ENCODE measurements at places on chromosomes 3 and 15. TPM values are rescaled to one million over a fixed set of nuclear protein-coding genes. Genes with fewer than 3 reads are reported as not detected.

- no peaks in the 10 kb centered on the region for H3K36me3 ChIP-seq
- peaks cover under 1% of the 10 kb centered on the region for H3K27me3 ChIP-seq
- no peak for DNase-seq
- no peak overlapping the region for H3K4me3 ChIP-seq
- no peaks in the 10 kb centered on the region for H3K4me1 ChIP-seq
- no peak overlapping the region for H3K27ac ChIP-seq
These were observed 193.9 kb downstream of the NLGN1 start for GRCh38 chr3:173591401-173591800.

DNA sequence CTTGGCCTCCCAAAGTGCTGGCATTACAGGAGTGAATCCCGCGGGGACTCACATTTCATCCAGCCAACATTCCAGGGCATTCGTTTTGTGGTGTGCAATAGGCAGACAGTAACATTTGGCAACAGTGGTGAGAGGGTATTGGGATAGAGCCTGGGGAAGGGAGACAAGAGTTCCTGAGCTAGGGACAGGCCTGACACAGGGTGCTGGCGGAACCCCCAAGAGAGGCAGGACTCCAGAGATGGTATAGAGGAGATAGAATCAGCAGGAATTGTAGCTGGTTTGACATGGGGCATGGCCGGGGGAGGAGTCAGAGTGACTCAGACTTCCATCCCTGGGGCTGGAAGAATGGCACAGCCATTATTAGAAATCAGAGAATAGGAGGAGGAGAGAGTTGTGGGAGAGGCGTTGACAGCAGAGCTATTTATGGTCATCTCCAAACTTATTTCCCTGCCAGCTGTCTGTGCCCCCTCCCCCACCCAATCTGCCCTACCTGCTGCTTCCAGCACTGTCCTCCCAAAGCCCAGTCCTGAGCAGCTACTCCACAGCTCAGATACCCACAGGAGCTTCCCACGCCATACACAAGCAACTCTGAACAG, 4.4 kb upstream of the IDH2 start:
- H3K4me3 ChIP-seq: no peak overlapping the region
- H3K27ac ChIP-seq: no peak overlapping the region
- H3K4me1 ChIP-seq: peaks cover 5% of the 10 kb centered on the region
- H3K27me3 ChIP-seq: no peaks in the 10 kb centered on the region
- DNase-seq: no peak

GRCh38 chr3:98962189-98962930, 60.9 kb upstream of the DCBLD2 start:
- DNase-seq: no peak
- H3K36me3 ChIP-seq: no peaks in the 10 kb centered on the region
- no peak overlapping the region for H3K27ac ChIP-seq

DNA sequence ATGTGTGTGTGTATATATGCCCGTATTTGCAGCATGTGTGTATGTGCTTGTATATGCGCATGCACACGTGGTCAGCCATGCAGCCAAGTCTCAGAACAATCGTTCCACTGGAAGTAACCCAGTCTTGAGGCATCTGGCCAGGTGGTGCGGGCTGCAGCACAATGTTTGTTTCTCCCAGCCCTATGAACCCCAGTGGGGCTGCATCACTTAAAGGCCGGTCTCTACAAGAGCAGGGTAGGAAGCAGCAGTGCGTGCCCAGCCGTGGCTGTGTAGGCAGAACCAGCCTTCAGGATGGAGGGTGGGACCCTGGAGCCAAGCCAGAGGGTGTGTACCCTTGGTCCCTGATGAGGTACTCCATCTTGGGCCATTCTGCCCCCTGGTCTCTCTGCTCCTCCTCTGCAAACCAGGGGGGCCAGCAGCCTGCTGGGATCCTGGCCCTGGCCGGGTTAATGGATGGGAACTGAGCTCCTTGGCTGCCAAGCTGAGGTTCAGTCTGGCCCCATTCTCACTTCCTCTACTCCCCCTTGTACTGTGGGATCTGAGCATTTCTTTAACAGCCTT, 11.8 kb downstream of the KLF13 start:
- no peaks in the 10 kb centered on the region for H3K27me3 ChIP-seq
- peaks cover 99% of the 10 kb centered on the region for H3K4me1 ChIP-seq
- H3K36me3 ChIP-seq: peaks cover 13% of the 10 kb centered on the region
- peak overlapping the region; percentile 71 for H3K27ac ChIP-seq

SERINC4 gene
- 0.42 TPM for total RNA-seq

DNA sequence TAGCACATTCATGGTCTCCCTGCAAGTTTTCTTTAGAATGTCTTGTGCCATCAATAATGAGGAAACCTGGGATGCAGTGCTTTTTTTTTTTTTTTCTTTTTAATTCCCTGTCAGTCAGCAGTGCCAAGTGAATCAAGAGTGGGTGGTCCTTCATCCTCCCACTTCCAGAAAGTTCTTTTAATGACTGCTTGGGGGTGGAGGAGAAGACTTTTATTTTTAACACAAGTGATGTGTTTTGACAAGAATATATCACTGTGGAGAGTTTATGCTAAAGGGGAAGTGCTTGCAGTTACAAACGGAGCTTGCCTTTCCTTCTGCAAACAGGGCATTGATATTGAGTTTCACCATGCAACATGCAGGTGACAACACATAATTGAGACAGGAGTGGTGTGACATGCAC, 69.7 kb downstream of the CACNA2D3 start:
- H3K27me3 ChIP-seq: no peaks in the 10 kb centered on the region
- no peaks in the 10 kb centered on the region for H3K36me3 ChIP-seq
- H3K27ac ChIP-seq: no peak overlapping the region
- no peak for DNase-seq

GRCh38 chr15:87767516-87767915, 489.0 kb downstream of the NTRK3 start:
- H3K4me3 ChIP-seq: no peak overlapping the region
- DNase-seq: no peak
- no peaks in the 10 kb centered on the region for H3K36me3 ChIP-seq

PAK6 gene
- total RNA-seq: 0.53 TPM

- no peaks in the 10 kb centered on the region for H3K36me3 ChIP-seq
- H3K4me3 ChIP-seq: no peak overlapping the region
- peaks cover 4% of the 10 kb centered on the region for H3K4me1 ChIP-seq
- H3K27ac ChIP-seq: no peak overlapping the region
- peaks cover 3% of the 10 kb centered on the region for H3K27me3 ChIP-seq
These were observed 320.9 kb upstream of the RASGRP1 start for GRCh38 chr15:38885471-38885952.

WDR72 gene
- not detected for total RNA-seq

DNA sequence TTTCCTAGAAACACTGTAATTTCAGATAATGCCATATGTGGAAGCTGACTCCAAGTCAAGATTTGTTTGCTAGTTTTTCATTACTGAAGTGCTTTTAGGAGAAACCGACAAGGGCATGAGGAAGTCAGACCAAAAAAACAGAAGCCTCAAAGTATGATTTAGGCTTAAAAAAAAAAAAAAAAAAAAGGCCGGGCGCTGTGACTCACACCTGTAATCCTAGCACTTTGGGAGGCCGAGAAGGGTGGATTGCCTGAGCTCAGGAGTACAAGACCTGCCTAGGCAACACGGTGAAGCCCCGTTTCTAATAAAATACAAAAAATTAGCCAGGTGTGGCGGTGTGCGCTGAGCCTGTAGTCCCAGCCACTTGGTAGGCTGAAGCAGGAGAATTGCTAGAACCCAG, 11.6 kb downstream of the RPL15 start:
- H3K27ac ChIP-seq: no peak overlapping the region
- no peak overlapping the region for H3K4me3 ChIP-seq
- no peak for DNase-seq
- H3K4me1 ChIP-seq: peaks cover 2% of the 10 kb centered on the region
- no peaks in the 10 kb centered on the region for H3K27me3 ChIP-seq

- no peaks in the 10 kb centered on the region for H3K36me3 ChIP-seq
- no peaks in the 10 kb centered on the region for H3K27me3 ChIP-seq
- no peak for DNase-seq
- H3K27ac ChIP-seq: no peak overlapping the region
- H3K4me1 ChIP-seq: no peaks in the 10 kb centered on the region
- H3K4me3 ChIP-seq: no peak overlapping the region
These were observed 96.9 kb upstream of the TBL1XR1 start for GRCh38 chr3:177294221-177294620.

GRCh38 chr3:57983734-57984518, 24.3 kb upstream of the FLNB start:
- H3K36me3 ChIP-seq: peaks cover 1% of the 10 kb centered on the region
- DNase-seq: peak; percentile 79
- H3K4me1 ChIP-seq: peaks cover 23% of the 10 kb centered on the region
- H3K27me3 ChIP-seq: no peaks in the 10 kb centered on the region

GOLGA8G gene
- total RNA-seq: not detected

- peaks cover 24% of the 10 kb centered on the region for H3K27me3 ChIP-seq
- no peaks in the 10 kb centered on the region for H3K4me1 ChIP-seq
- H3K27ac ChIP-seq: no peak overlapping the region
- no peaks in the 10 kb centered on the region for H3K36me3 ChIP-seq
These were observed 19.1 kb upstream of the FSTL1 start for GRCh38 chr3:120469882-120470301.

DNA sequence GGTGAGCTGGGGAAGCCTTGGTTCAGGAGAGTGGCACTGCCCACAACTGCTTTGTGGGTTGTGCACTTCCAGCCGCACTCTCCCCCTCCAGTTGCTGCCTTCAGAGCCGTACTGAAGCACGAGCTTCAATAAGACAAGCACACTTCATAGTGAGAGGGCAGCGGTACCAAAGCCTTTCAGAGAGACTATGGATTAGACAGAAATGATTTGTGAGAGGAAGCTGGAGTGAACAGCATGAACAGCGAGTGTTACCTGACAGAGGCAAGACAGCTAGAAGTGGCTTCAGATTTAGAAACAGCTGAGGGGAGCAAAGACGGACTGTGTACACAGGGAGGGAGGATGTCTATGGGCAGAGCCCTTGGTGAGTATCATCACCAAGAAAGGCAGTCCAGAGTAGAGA, 31.1 kb downstream of the HCLS1 start:
- no peak overlapping the region for H3K4me3 ChIP-seq
- H3K36me3 ChIP-seq: peaks cover 37% of the 10 kb centered on the region
- no peaks in the 10 kb centered on the region for H3K4me1 ChIP-seq
- H3K27ac ChIP-seq: peak overlapping the region; percentile 30
- no peak for DNase-seq
- H3K27me3 ChIP-seq: no peaks in the 10 kb centered on the region

PSMD6 gene
- 109 TPM for total RNA-seq

GRCh38 chr15:68888419-68888818, 41.9 kb upstream of the SPESP1 start:
- H3K27ac ChIP-seq: no peak overlapping the region
- peak overlapping the region; percentile 66 for H3K4me3 ChIP-seq
- H3K36me3 ChIP-seq: no peaks in the 10 kb centered on the region
- DNase-seq: peak; percentile 56
- H3K4me1 ChIP-seq: peaks cover 2% of the 10 kb centered on the region

GRCh38 chr3:23479026-23479425, 275.9 kb downstream of the UBE2E2 start:
- no peak for DNase-seq
- no peak overlapping the region for H3K4me3 ChIP-seq
- H3K27ac ChIP-seq: no peak overlapping the region
- H3K27me3 ChIP-seq: no peaks in the 10 kb centered on the region

- peaks cover 33% of the 10 kb centered on the region for H3K4me1 ChIP-seq
- H3K4me3 ChIP-seq: peak overlapping the region; percentile 72
- no peaks in the 10 kb centered on the region for H3K27me3 ChIP-seq
- peaks cover 2% of the 10 kb centered on the region for H3K36me3 ChIP-seq
- DNase-seq: peak; percentile 58
These were observed 35.4 kb downstream of the PXYLP1 start for GRCh38 chr3:141266797-141267555.

DNAJB8 gene
- total RNA-seq: not detected

BRPF1 gene
- 23.3 TPM for total RNA-seq

- H3K4me1 ChIP-seq: peaks cover 55% of the 10 kb centered on the region
- no peak for DNase-seq
- no peaks in the 10 kb centered on the region for H3K27me3 ChIP-seq
- peak overlapping the region; percentile 98 for H3K4me3 ChIP-seq
- H3K36me3 ChIP-seq: peaks cover 33% of the 10 kb centered on the region
These were observed 1.3 kb downstream of the FXR1 start for GRCh38 chr3:180913581-180914404.

DNA sequence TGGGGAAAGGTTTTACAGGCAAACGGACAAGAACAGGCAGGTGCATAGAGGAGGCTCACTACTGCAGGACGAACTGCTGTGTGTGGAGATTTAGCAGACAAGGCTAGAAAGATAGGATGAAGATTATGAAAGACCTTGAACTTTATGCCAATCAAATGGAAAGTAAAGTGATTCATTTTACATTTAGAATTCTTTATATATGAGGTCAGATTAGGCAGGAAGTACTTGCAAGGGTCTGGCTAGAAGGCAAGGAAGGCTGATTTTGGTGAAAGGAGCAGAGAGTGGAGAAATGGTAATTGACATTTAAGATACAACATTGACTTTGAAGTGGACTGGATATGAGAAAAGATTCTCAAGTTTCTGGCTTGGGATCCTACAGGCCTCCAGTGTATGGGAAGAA, 33.6 kb downstream of the PLSCR4 start:
- no peak for DNase-seq
- H3K36me3 ChIP-seq: no peaks in the 10 kb centered on the region
- H3K27me3 ChIP-seq: peaks cover 8% of the 10 kb centered on the region
- no peak overlapping the region for H3K4me3 ChIP-seq
- H3K4me1 ChIP-seq: no peaks in the 10 kb centered on the region

- H3K27me3 ChIP-seq: peaks cover 7% of the 10 kb centered on the region
- DNase-seq: peak; percentile 74
- H3K4me3 ChIP-seq: peak overlapping the region; percentile 75
These were observed 1.0 kb downstream of the PRKCD start for GRCh38 chr3:53161820-53162671.
